Peyer's patch (tissue), 4 donors: ENCODE measurements at places on chromosomes 3 and 15. TPM values are rescaled to one million over a fixed set of nuclear protein-coding genes. Genes with fewer than 3 reads are reported as not detected.

DNA sequence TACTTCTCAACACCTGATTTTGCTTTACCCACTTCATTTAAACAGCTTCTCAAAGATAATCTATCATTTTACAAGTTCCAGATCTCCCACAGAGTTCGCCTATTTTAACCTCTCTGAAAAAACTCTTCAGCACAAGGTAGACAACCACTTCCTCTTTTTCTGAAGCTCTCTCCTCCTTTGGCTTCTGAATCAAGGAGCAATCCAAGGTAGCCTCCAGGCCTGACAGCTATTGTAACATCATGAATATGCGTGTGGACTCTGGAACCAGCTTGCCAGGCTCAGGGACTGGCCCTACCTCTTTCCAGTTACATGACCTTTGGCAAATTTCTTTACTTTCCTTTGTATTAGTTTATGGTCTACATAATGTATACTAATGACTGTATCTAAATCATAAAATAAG, 405.9 kb upstream of the ZNF385D start:
- DNase-seq, result no peak

The LCMT2 gene
- 5.1 TPM for total RNA-seq

The SLC22A14 gene
- total RNA-seq, result not detected

- no peak for DNase-seq
Observed at GRCh38 chr3:58163234-58163633, 47.5 kb downstream of the DNASE1L3 start.

The ANKRD63 gene
- total RNA-seq, result not detected

- peak; percentile 34 for DNase-seq
Observed at GRCh38 chr15:42131826-42132806, 24.3 kb downstream of the PLA2G4F start.

DNA sequence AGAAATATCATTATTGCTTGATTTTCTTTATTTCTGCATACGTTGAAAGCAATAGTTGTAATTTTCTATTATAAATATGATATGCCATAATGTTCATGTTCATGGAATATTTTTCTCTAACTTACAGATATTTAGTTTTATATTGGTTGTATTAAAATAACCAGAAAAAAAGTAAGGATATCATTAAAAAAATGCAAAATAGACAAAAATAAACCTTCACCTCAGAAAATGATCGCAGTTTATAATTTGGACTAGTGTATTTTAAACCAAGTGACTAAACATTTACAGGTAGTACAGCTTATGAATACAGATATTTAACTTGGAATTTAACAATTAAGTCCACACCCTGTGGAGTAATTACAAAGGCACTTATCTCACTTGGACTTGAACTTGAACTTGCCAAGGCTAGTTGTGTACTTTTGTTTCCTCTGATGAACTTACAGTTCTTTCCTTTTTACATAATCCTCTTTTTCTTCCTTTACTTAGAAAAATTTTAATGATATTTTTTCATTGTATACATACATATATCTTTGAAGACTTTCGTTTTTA, 156.7 kb downstream of the CHL1 start:
- no peak for DNase-seq

DNA sequence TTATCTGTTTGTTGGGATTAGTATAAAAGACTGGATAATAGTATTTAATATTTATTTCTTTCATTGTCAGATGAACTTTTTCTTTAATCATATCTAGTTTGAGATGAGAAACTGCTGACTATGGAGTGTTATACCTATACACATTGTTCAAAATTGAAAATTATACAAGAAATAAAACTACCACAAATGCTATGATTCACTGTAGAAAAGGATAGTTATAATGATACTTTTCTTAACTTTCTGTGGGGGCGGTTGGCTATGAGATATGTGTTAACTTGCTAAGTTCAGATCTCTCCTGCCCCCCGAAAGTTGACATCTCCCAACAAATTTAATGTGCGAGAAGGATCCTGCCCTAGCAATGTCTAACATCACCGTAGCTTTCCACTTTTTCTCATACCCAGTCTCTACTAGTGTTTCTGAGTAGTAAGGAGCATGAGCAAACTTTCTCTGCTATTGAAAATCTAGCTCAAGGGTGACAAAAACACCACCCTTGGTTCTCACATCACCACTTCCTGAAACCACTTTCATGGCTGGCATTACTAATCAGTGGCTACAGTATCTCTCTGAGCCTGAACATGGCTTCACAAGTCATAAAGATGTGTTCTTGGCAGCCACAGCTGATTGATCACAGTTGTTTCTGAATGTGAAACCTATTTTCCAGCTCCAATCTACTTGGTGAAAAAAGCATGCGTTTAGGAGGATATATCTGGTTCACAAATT, 15.8 kb upstream of the SAMMSON start:
- DNase-seq, result no peak

- DNase-seq, result no peak
Observed at GRCh38 chr3:167880183-167880582, 144.7 kb downstream of the SERPINI1 start.

GRCh38 chr3:117856354-117856753, 1146.8 kb downstream of the TUSC7 start:
- DNase-seq, result no peak

The ELL3 gene
- total RNA-seq, result 34.7 TPM

GRCh38 chr3:54347060-54347459, 224.7 kb downstream of the CACNA2D3 start:
- DNase-seq, result no peak

The RHOV gene
- total RNA-seq, result 1.6 TPM

GRCh38 chr15:76939715-76940114, 8.2 kb downstream of the RCN2 start:
- DNase-seq, result no peak

The LRRC31 gene
- 41.2 TPM for total RNA-seq

The SEMA5B gene
- not detected for total RNA-seq

The SERPINI1 gene
- 1.2 TPM for total RNA-seq

The GLCE gene
- 33.8 TPM for total RNA-seq

The CPLX3 gene
- total RNA-seq, result not detected

- DNase-seq, result no peak
Observed at GRCh38 chr3:59171491-59171890, 121.7 kb upstream of the CFAP20DC start.
